ENCODE measurements at places on chromosomes 4 and X.

GRCh38 chr4:52846502-52846901 lies 15.6 kb upstream of the RASL11B start:
- no peak for DNase-seq

GRCh38 chr4:80726471-80726870 lies 304.0 kb upstream of the BMP3 start:
- DNase-seq, result no peak

- no peak for DNase-seq
These were observed 143.1 kb upstream of the BCOR start for GRCh38 chrX:40240844-40241243.

DNA sequence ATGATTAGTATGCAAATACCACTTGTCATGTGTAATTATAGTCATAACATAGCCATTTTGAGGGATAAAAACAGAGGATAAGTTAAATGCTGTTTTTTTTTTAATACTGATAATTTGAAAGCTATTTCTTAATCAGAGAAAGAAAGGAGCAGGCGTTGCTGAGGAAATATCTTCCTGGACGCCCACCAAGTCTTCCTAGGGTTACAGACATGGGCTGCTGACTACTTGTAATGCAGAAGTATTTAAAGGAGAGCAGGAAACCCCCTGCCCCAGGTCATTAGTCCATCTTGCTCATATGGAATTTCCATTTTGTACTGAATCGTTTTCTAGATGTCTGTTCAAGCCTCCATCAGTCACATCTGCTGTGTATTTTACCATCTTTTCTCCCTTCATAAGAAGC lies 176.2 kb downstream of the ADGRL3 start:
- no peak for DNase-seq

GRCh38 chrX:46882266-46882665 lies 30.0 kb upstream of the JADE3 start:
- DNase-seq, result no peak

DNA sequence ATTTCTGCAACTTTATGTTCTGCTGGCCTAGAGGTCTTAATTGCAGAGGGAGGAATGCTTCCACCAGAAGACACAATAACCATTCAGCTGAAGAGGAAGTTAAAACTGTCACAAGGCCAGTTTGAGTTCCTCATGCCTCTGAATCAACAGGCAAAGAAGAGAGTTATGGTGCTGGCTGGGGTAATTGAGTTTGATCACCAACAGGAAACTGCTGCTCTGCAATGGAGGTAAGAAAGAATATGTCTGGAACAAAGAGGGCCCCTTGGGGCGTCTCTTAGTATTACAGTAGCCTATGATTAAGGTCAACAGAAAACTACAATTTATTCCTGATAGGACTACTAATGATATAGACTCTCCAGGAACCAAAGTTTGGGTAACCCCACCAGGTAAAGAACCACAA lies 744.0 kb downstream of the FSTL5 start:
- no peak for DNase-seq

- no peak for DNase-seq
These were observed 53.8 kb downstream of the TNIP2 start for GRCh38 chr4:2702361-2702760.

DNA sequence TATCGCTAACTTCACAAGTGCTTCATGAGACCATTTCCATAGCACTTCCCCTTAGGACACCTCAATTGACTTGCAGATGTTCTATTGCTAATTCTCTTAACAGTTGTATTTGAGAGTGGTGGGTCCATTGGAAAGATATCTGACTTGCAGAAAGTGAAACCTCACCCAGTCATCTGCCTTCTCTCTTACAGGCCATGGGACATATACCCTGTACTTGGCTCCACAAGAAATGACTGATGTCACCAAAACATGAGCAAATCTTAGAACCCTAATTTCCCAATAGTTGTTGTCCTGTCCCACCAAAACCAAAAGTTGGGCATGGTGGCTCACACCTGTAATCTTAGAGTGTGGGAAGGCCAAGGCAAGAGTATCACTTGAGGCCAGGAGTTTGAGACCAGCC lies 101.9 kb upstream of the MAML3 start:
- DNase-seq, result no peak

DNA sequence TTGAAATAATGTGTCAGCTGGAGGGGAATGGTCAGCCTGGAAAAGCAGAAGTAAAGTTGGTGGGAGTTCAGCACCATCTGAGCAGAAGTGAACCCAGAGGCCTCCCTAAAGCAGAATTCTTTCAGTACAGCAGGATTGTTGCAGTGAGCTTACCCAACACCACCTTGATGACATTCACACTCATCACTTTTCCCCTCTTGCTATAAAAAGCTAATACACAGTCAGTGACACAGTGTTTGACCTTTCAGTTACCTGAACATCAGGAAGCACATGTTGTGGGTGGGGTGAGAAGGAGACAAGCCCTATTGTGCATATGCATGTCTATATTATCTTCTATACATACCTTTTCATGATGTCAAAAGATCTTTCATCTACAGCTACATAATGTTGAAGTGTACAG lies 624.7 kb upstream of the ZFP42 start:
- no peak for DNase-seq

DNA sequence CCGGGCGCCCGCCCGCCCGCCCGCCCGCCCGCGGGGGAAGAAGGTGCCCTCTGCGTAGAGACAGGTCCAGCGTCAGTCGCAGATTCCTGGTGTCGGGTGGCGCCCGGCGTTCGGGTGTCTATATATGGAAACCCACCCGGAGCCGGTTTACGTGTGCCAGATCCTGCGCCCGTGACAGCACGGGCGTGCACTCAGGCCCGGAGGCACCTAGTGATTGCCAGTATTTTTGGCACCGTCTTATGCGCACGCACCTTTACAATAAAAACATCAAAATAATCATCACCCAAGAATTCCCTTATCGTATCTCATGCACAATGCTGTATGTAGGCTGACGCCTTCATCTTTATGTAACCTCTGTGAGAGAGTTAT lies 519 bp downstream of the SLC25A4 start:
- DNase-seq, result no peak

- DNase-seq, result no peak
These were observed 12.4 kb upstream of the NKX1-1 start for GRCh38 chr4:1418494-1419285.

- DNase-seq, result no peak
These were observed 411.7 kb downstream of the ARHGAP24 start for GRCh38 chr4:85886665-85887064.

DNA sequence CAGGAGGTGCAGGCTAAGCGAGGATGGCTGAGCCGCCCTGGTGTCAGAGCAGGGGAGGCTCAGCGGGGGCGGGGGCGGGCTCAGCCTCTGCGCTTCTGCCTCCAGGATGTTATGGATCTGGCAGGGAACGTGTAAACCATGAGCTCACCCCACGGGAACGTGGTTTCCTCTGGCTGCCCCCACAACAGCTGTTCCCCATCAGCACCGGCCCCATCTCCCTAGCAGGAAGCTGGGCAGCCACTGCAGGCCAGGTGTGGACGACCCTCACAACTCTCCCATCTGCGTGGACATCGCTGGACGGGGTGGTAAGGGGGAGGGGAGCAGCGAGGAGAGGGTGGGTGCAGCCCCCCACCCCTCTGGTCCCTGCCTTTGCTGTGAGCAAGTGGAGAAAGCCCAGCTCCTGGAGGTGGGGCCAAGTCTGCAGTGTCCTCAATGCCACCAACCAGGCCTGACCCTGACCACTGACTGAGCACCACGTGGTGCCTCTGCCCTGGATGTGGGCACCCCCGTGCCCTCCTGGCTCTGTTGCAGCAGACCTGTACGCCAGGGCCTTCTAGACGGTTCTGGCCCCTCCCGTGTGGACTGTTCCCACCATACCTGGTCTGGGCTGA lies 28.1 kb upstream of the SPON2 start:
- no peak for DNase-seq

DNA sequence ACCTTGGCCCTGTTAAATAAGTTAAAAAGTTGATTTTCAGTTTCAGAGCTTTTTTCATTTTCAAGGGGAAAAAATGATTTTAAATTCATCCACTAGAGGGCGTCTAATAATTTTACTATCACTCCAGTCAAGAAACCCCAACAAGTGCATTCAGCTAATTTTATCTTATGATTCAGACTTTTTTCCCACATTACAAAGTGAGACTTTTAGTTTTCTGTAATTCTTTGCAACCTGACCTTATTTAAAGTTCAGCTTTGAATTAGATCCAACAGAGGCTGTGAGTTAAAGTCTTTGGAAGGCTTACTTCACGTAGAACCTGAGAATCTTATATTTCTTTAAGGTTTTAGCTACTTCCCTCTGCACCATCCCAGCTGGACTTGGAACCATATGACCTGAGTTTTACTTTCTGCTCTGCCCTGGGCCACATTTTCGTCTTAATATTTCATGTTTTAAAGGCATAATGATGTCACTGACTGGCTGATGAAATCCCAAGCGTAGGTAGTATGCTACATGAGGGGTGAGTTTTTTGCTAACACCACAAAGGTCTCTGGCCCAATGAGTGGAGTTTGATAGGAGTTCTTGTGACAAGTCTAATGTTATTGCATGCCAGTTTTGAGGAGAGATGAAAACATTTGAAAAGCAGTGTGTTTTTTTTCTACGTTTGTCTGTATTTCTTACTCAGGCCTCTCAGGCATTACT lies 7.2 kb downstream of the GNRHR start:
- no peak for DNase-seq

- DNase-seq, result no peak
These were observed 123.4 kb downstream of the ASB9 start for GRCh38 chrX:15146515-15146914.

GRCh38 chrX:49176421-49177326 lies 5.0 kb downstream of the PLP2 start:
- no peak for DNase-seq

DNA sequence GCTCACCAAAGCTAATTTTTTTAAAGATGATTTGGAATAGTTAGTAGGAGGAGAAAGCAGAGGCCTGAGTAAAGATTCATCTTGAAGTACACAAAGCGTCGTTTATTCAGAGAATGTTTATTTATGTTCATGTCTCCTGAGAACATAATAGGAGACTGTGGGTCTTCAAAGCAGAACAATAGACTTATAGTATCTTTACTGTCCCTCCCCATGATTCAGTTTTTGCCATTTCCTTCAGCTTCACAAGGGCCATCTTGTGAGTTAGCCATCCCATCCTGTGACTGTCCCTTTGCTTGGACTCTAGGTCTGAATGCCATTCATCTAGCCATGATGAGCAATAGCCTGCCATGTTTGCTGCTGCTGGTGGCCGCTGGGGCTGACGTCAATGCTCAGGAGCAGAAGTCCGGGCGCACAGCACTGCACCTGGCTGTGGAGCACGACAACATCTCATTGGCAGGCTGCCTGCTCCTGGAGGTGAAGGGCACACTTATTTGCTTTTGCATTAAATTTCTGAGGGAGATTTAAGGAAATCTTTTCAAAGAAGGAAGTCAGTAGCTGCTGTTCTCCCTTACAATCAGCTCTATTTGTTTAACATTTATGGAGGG lies 105.8 kb downstream of the NFKB1 start:
- DNase-seq, result no peak

DNA sequence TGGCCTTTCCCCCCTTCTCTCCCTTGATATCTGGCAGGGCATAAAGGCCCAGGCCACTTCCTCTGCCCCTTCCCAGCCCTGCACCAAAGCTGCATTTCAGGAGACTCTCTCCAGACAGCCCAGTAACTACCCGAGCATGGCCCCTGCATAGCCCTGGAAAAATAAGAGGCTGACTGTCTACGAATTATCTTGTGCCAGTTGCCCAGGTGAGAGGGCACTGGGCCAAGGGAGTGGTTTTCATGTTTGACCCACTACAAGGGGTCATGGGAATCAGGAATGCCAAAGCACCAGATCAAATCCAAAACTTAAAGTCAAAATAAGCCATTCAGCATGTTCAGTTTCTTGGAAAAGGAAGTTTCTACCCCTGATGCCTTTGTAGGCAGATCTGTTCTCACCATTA lies 183.8 kb downstream of the AR start:
- DNase-seq, result no peak

GRCh38 chr4:92381616-92382015 lies 77.8 kb downstream of the GRID2 start:
- DNase-seq, result no peak

DNA sequence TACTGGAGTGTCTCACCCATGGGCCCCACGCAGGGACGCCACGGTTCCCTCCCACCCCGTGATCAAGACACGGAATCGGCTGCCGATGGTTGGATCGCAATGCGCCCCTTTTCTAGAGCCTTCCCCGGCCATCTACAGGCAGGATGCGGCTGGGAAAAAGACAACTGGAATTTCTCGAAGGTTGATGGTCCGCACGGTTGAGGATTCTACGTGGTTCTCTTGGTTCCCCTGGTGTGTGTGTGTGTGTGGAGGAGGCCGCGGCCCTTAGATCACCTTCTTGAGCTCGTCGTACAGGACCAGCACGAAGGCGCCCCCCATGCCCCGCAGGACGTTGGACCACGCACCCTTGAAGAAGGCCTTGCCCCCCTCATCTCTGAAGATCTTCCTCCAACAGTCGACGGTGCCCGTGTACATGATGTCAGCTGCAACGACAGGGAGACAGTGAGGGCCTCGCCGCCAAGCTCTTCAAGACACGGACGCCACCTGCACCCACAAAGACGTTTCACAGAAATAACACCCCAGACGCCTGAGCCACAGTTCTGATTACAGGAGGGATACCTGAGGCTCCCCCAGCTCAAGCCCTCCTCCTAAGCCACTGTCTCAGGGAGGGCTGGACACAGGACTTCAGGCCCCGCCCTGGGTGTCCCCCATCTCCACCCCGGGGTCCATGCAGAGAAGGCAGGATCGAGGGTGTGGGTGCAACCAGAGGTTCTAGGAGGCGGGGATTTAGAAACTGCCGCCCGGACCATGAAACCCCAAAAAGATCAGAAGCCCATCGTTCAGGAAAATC lies 5.4 kb downstream of the SLC25A6 start:
- no peak for DNase-seq

- no peak for DNase-seq
These were observed 251.1 kb downstream of the DCLK2 start for GRCh38 chr4:150329373-150329772.

DNA sequence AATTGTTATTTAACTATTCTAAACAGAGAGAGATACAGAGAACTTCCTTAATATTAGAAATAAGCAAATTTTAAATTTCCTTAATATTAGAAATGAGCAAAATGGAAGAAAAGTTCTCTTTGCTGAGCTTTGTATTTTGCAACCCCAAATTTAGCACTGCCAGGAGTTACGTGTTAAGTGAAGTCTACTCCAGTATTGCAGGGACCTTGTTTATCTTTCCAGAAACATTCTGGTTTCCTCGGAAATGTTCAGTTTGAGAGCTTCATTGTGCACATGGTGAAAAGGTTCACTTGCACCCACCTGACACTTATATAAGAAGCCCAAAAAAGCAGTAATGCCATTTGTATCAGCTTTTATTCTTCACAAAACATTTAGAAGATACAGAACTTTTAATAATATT lies 6.2 kb upstream of the CXorf38 start:
- no peak for DNase-seq

- no peak for DNase-seq
These were observed 82.4 kb upstream of the BEND4 start for GRCh38 chr4:42234817-42235216.

DNA sequence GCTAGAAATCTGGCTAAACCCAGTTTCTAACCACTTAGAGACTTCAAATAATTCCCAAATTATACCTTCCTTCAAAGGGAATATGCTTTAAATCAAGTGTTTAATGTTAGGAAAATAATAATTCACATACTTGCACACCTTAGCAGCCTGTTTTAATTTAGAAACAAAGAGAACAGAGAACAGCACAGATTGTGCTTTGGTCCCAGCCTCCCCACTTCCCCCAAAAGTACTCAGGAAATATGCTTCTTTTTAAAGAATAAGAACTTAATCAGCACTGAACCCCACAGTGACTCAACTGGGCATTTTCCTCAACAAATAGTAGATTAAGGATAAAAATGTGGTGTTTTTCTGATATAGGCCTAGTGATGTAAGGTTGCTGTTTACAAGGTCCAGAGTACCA lies 295.8 kb downstream of the GBA3 start:
- DNase-seq, result no peak
